ENCODE measurements at places on chromosomes 6 and 20. TPM values are rescaled to one million over a fixed set of nuclear protein-coding genes. Genes with fewer than 3 reads are reported as not detected.
A peak's percentile ranks its signal among the peaks of the same experiment; 100 is the strongest.

DNA sequence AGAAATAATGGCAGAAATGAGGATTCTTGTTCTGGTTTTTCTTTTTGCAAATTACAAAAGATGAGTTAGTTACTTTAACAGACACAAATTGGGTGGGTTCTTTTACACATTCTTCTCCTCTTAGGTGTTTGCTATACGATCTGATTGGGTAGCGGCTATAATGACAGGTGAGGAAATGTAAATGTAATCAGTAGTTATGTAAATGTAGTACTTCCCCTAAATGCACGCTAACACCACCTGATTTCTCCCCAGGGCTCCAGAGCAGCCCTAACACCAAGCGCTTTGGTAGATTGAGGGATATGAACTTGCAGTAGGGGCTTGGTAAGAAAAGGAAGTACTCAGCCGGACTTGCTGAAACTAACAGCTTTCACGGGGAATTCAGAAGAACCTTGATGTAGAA, 499.4 kb upstream of the NOX3 start:
- no peak for DNase-seq

DNA sequence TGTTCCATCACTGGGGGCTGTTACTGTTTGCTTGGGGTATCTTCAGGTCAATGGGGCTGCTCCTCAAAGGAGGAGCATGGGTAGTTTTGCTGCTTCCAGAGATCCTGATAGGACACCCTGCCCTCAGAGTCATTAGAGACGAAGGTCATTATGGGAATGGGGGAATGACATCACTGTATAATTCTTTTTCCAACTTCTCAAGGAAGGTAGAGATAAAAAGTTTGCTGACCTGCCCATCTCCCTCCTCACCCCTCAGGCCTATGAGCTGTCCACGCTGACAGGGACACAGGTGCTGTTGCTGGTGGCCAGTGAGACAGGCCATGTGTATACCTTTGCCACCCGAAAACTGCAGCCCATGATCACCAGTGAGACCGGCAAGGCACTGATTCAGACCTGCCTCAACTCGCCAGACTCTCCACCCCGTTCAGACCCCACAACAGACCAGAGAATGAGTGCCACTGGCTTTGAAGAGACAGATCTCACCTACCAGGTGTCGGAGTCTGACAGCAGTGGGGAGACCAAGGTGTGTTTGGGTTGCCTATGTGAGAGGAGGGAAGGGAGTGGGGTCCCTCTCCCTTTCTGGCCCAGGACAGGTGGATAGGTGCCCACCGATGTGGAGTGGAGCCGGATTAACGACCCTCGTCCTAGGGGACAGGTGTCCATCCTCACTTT, 2.7 kb downstream of the SRF start:
- DNase-seq = peak; percentile 35

DNA sequence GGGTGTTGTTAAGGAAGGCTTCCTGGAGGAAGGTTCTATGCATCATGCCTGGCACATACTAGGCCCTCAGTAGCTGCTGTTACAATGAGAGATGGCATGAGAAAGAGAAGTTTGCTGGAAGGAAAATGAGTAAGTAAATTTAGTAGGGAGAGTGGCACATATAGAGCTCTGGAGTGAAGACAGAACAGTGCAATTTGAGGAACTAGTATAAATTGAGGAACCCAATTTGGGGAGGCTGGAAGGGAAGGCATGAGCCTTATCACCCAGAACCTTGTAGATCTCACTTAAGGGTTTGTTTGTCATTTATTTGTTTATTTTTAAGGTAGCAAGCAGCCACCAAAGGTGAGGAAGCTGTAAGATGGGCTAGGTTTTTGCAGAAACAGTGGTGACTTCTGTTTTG, 87.1 kb upstream of the SCGN start:
- DNase-seq = no peak

GRCh38 chr20:64142590-64142989, 21.7 kb upstream of the MYT1 start:
- DNase-seq = no peak

DNA sequence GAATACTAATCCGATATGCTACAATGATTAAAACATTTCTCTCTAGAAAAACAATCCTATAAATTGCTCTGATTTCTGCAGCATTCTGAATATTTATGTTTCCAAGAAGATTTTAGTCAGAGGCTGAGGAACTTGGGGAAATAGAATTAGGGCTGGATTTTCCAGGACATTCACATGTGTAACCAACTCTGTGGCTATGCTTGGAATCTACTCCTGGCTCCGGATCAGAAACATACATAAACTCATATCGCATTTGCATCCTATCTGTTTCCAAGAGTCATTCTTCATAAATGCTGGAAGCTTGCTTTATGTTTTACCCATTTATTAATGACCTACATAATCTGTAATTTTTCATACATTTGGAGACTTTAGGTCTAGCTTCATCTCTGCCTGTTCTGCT, 459.9 kb upstream of the MARCKS start:
- DNase-seq = no peak

DNA sequence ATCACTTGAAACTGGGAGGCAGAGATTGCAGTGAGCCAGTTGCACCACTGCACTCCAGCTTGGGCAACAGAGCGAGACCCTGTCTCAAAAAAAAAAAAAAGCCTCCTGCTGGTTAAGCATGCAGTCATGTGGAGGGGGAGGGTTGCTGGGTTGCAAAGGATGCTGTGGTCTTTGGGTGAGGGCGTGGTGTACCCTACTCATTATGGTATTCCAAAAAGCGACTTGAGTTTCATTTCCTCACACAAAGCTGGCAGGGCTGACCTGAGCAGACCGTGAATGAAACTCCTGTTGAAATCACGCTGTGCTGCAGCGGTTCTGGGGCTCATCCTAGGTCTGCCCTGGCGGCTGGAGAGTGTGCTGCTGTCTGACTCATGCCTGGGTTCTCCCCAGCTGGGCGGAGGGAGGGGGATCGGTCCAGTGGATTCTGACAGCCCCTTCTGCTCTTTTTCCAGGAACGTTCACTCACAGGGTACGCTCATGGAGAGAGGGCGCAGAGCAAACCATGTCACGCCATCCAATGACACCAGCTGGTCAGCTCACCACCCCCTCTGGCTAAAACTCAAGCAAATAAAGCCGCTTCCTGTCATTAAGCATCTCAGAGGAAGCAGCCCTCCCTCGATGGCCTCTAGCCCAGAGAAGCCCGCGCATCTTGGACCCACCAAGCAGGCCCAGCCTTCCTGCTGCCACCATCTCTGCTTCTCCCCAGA, 166.2 kb downstream of the SCML4 start:
- peak; percentile 60 for DNase-seq

GRCh38 chr6:140784573-140784972, 1348.2 kb upstream of the GJE1 start:
- no peak for DNase-seq

GRCh38 chr6:41176189-41176588, 13.3 kb upstream of the TREM2 start:
- DNase-seq = no peak

GRCh38 chr20:19522071-19522801, 235.8 kb upstream of the RIN2 start:
- DNase-seq = no peak

DNA sequence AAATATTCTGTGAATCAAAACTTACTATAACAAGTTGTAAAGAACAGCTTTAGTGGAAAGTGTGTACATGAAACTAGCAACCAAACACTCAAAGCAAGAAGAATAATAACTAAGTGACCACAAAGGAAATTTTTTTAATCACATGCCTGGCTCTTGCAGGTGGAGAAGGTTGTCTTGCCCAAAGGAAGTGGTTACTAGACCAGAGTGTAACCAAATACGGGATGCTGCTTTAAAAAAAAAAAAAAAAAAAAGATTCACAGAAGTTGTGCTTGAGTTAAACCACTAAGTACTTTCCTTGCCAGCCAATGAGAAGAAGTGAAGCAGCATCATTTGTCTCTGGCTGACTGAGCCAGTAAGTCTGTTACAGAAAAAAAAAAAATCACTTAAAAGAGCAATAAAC, 19.1 kb upstream of the HLA-DQB1 start:
- DNase-seq = peak; percentile 8

DNA sequence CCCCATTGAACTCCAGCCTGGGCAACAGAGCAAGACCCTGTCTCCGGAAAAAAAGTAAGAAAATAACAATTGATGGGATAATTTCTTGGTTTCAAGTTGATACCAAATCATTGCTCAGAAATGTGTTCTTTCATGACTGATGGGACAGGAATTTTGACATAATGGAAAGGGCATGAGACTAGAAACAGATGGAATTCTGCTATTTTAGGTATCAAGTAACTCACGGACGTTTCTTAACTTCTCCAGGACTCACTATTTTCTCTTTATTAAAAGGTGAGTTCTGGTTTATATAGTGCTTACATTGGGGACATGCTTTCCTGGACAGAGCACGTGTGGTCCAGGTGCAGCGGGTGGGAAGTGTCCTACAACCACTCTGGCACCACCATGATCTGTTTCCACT, 6.0 kb upstream of the DSP start:
- DNase-seq = no peak

GRCh38 chr20:57960803-57961575, 251.2 kb upstream of the PMEPA1 start:
- DNase-seq = peak; percentile 32

DNA sequence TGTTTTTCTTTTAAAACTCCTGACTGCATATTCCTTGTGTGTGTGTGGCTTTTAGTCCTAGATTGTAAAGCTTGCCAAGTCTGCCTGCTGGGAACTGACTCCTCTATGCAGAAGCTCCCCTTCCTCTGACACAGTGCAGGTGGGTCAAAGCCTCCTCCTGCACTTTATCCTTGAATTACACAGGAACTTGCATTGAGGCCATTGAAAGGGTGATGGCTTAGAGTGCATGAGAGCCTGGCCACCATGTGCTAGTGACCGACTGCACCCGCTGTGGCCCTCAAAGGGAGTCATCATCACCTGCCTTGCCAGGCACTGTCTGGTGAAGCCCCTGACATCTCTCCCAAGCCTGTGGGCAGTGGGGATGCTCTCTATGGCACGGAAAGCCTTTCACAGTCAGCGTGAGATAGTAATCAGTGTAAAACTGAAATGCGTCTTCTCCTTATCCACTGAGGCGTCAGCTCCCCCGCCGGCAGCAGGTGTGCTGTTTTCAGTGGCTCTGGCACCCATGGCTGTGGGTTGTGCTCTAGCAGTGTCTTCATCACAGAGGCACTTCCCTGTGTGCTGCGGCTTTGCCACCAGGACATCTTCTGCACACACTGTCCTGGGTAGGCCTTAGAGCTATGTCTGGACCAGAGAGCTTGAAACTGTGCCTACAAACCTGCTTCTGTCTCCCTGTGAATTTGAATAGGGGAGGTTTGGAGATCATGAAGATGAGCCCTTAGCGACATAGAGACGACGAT, 87.9 kb downstream of the THBS2 start:
- DNase-seq = no peak

DNA sequence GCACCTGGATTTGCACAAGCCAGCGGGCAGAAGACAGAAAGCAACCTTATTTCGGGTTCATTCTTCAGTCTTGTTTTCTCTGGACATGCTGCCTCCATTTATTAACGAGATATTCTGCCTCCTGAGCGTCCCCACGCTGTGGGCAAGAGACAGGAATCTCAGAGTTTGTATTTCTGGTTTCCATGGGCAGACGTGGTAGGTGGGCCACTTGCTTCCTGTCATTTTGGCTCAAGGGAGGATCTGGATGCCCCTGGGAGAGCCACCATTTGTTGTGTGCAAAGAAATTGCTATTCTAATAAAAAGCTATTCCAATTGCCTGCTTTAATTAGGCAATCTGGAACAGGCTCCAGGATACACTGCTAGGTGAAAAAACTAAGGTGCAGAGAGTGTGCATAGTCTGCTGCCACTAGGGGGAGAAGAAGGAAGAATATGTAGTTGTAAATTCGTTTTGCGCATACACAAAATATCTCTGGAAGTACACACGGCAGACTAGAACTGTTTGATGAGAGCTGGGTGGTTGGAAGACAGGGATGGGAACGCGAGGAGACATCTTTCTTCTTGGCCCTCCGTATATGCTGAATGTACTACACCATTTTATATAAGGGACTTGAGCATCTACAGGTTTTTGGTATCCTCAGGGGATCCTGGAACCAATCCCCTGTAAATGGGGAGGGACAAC, 30.1 kb upstream of the SLC16A10 start:
- peak; percentile 12 for DNase-seq

DNA sequence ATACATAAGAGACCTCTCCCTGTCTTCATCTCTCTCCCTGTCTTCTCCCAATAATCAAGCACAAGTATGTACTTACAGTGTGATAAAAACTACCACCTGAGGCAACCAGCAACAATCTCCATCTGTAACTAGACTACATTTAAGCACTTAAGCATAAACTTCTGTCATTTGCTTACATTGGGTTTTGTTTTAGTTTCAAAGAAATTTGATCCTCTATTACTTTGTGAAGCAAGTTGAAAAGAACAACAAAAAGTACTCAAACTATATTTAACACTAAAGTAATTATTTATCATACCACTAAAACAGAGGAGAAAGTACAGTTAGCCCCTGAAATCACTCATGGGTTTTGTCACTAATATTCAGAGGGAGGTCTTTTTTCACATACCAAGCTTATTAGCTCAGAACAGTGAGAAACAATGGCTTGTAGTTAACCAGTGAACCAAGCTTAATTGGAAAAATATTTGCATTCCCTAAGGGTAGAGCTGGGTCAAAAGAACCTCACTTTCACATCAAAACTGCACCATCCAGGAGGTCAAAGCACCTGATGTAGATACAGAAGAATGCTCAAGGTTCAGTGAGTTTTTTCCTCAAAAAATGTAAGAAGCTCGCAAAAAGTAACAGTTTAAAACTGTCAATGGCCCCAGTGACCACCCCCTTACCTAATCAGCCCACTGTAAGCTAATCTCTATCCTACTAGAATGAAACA, 34.1 kb downstream of the DCDC2 start:
- DNase-seq = no peak

DNA sequence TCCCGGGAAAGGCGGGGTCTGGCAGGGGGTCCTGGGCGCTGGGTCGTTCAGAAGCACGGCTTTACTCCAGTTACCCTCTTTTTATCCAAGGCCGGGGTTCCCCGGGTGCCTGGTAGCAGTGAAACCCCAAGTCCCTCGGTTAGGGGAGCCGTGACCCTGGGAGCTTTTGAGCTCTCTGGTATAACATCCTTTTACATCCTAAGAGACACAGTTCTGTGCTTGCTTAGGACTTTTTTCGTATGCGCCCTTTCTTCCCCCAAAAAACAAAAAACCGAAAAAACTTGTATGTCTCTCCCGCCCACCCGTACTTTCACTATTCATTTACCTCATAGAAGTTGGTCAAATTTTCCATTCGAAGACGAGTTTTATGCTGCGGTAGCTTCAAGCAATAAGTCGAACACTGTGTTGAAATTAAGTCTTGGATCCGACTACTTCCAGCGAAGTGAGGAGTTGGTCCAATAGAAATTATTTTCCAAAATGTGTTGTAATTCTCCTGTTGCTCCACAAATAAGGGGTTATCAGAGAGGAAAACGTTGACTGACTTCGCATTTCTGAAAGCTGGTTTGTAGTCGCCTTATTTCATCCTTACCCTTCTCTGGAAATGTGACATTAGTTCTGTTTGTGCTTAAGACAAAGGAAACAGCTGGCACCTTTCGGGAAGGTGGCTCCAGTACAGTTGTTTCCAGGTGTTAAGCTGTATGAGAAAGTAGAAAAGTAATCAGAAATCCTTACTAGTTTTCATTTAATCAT, 816 bp upstream of the MAN1A1 start:
- no peak for DNase-seq

- DNase-seq = no peak
Measured at GRCh38 chr6:134826889-134827737, 122.8 kb downstream of the ALDH8A1 start.

The NEU1 gene
- 174 TPM for polyA plus RNA-seq

The PCK1 gene
- polyA plus RNA-seq = 13.3 TPM

The SLC22A2 gene
- polyA plus RNA-seq = 0.04 TPM

The BPI gene
- 0.21 TPM for polyA plus RNA-seq

The EBF4 gene
- polyA plus RNA-seq = 12.2 TPM

The MLN gene
- polyA plus RNA-seq = 154 TPM

The SNRPB2 gene
- polyA plus RNA-seq = 78.6 TPM

The ASIP gene
- polyA plus RNA-seq = 0.27 TPM

The MUCL3 gene
- 0.04 TPM for polyA plus RNA-seq

The IP6K3 gene
- polyA plus RNA-seq = 0.34 TPM

The CYP24A1 gene
- not detected for polyA plus RNA-seq

The WFDC2 gene
- polyA plus RNA-seq = 2.8 TPM

Measured in large intestine (tissue), 12 donors.